IPS DF 6.9 (cell line): ENCODE measurements at places on chromosomes 13 and 19.
A peak's percentile ranks its signal among the peaks of the same experiment; 100 is the strongest.

- no peak for DNase-seq
Observed at GRCh38 chr13:27810009-27810408, 17.7 kb downstream of the GSX1 start.

- no peak for DNase-seq
Observed at GRCh38 chr13:59494560-59494970, 669.2 kb downstream of the DIAPH3 start.

- DNase-seq: no peak
Observed at GRCh38 chr19:53177986-53178385, 15.2 kb downstream of the ZNF665 start.

DNA sequence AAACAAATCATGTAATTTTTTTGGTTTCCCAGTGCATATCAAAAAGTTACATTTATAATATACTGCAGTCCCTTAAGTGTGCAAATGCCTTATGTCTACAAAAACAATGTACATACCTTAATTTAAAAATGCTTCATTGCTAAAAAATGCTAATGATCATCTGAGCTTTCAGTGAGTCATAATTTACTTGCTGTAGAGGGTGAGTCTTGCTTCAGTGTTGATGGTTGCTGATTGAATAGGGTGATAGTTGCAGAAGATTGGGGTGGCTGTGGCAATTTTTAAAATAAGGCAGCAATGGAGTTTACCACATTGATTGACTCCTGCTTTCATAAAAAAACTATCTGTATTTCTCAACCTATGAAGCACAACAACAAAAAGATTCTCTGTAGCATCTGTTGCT, 613.9 kb downstream of the TBC1D4 start:
- no peak for DNase-seq

DNA sequence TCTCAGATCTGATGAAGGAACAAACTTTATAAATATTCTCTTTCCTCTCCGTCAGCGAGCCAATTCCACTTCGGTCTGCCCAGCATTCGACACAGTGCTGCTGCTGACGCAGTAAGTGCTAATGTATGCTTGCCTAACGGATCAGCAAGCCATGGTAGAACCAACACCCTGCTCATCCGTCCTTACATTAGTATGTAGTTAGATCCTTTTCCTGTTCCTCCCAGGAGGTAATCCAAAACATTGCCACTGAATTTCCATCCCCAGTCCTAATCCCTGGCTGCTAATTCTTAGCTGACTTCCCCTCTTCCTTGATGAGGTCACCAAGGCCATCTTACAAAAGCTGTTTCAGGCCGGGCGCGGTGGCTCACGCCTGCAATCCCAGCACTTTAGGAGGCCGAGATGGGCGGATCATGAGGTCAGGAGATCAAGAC, 88.0 kb downstream of the STARD13 start:
- DNase-seq: no peak

GRCh38 chr19:8610936-8611300, 403 bp upstream of the ADAMTS10 start:
- no peak for DNase-seq

DNA sequence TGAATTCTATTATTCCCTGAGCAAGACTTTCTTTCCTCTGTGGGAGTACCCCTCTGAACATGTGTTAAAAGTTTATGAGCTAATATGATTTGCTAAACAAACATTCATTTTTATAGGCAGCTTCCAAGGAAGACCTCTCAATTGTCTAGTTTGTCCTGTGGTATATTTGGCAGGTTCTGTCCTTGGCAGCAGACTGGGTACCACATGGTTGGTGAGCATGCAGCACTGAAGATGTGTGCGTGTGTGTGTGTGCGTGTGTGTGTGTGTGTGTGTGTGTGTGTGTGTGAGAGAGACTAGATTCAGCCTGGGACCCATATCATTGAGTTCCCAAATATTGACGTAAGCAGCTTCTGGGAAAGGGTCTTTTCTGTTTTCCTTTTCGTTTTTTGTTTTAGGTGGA, 24.0 kb downstream of the FGF9 start:
- DNase-seq: no peak

DNA sequence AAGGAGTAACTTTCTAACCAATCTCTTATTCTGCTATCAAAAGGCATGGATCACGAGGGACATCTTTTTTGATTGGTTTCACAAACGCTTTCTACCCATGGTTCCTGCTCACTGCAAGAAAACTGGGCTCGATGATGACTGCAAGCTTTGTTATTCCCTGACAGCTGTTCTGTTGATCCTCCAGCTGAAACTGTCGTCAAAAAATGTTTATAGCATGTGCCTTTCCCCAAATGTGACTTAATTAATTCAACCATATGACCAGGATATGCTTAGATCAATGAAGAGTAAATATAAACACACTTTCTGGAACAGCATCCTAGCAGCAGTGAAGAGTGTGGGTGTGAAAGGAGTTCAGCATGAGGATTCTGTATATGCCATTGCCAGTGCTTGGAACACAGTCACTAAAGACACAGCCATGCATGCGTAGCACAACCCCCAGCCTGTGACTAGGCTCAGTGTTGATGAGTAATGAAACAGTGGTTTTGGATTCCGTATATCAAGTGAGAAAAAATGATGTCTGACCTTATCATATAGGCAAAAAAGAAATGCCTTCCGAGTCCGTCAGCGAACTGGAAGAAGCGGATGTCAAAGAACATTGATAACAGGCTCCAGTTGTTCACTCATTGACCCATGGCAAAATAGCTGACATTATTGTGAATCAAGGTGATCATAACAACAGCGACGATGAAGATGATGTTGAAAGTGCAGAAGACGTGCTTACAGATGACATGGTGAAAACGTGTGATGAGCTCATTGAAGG, 347.4 kb downstream of the FGF9 start:
- no peak for DNase-seq

DNA sequence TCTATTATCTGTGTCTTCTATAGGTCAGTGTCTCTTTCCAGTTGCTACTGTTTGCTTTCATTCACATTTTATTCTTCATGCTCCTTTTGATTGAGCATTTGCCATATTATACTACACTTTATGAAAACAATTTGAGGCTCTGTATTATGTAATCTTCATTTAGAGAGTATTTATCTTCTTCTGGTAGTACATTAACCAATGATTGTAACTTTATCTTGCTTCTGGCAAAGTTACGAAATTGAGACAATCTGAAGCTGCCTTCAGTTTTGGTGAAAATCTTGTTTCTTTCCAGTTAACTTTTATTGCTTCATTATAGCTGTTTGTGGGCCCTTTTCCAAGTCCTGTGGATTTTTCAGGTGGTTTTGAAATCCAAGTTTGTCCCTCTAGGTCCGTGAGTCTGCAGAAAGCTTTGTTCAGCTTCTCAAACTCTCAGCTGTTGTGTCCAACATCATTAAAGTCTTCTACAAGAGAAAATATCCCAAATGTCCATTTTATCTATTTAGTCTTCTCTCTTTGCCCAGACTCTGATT, 1255.4 kb upstream of the SPRY2 start:
- no peak for DNase-seq

GRCh38 chr19:35460608-35461007, 12.6 kb downstream of the FFAR2 start:
- DNase-seq: no peak

GRCh38 chr19:7288131-7288530, 6.1 kb downstream of the INSR start:
- no peak for DNase-seq

DNA sequence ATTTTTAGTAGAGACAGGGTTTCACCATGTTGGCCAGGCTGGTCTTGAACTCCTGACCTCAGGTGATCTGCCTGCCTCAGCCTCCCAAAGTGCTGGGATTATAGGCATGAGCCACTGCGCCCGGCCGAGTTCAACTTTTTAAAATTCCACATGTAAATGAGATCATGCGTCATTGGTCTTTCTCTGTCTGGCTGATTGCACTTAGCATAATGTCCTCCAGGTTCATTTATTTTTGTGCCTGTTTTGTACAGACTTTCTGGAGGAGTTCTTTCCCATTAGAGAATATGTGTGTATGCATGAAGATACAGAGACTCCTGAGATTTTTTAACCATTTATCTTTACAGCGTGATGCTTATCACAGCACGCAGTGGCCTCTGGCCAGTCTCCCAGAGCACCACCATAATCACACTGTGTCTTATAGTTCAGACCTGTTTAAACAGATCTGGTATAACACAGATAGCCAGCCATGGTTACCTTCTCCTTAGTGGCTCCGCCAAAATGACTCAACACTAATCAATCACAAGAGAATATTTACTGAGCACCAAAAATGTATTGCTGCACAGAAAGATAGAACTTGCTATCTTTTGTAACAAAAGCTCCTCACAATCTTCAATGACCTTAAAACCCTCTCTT, 11.4 kb upstream of the STARD13 start:
- DNase-seq: no peak

DNA sequence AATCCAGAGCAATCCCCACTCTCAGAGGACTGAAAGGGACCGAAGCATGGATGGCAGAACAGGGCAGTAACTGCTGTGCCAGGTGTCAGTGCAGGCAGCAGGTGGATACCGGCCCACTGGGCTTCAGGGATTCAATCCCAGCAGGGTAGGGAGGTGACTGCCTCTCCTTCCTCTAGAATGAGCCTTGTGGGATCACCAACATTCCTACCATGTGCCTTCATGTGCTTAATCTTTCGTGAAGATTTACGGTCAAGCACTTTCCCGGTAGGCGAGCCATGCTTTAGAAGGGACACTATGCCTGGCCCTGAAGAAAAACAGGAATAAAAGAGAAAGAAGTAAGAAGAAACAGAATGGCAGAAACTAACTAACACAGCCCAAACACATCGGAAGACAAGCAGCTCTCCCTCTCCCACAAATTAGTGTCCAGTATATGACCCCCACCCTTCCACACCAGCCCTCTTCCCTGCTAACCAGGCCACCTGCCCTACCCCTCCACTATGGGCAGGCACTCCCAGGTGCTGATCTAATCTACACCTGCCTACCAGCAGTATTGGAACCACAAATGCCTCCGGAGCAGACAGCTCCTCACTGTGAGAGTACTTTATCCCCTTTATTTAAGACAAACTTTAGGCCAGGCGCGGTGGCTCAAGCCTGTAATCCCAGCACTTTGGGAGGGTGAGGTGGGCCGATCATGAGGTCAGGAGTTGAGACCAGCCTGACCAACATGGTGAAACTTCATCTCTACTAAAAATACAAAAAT, 162.5 kb downstream of the NUFIP1 start:
- no peak for DNase-seq

DNA sequence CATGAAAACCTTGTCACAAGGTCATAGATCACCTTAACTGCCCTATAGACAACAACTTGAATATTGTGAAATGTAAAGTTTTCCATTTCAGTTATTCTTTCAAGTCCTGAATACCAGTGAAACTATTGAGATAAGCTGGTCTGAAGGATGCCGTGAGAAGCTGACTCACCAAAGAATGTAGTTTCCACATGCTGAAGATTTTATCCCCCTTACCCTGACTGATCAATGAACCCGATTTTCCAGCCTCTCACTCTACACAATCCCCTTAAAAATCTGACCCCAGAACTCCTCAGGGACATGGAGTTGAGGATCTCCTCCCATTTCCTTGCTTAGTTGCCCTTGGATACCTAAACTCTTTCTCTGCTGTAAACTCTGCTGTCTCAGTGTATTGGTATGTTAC, 67.5 kb downstream of the POSTN start:
- DNase-seq: no peak

- no peak for DNase-seq
Observed at GRCh38 chr19:46537136-46538097, 41.8 kb upstream of the PNMA8B start.

DNA sequence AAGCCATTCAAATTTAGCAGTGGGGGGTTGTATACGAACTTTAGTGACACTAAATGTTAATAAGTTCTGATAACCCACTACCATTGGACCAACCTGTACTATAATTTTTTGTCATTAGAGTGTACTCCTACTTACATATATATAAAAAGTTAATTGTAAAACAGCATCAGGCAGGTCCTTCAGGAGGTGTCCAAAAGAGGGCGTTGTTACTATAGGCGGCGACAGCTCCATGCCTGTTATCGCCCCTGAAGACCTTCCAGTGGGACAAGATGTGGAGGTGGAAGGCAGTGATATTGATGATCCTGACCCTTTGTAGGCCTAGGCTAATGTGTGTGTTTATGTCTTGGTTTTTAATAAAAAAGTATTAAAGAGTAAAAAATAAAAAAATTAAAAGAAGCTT, 27.5 kb downstream of the SPRYD7 start:
- DNase-seq: peak; percentile 7

- DNase-seq: no peak
Observed at GRCh38 chr13:32647926-32648325, 61.7 kb downstream of the PDS5B start.

DNA sequence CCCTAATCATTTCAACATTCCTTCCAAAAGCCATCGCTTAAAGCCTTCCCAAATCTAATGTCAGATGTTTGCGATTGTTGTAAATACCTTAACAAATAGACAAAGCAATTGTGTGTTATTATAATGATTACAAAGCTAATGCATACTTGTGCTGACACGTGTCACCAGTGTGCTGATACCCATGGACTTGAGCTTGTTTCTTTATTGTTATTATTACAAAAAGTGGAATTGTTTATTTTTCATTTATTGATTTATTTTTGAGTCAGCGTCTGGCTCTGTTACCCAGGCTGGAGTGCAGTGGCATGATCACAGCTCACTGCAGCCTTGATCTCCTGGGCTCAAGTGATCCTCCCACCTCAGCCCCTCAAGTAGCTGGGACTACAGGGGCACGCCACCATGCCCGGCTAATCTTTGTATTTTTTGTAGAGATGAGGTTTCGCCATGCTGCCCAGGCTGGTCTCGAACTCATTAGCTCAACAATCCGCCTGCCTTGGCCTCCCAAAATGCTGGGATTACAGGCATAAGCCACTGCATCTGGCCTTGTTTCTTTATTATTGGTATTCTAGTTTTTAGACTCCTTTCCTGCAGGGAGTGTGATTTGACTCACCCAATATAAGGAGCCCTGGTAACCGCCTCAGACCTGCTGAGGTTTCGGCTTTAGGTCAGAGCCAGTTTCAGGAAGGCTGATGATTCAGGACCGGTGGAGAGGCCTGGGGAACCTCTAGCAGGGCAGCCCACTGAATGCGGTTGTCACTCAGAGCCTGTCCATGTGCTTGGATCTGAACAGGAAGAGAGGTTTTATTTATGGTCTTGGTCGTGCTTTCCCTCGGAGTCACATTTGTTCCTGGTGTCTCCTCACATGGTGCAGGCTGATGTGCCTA, 2.1 kb upstream of the FBXO17 start:
- DNase-seq: no peak

- DNase-seq: no peak
Observed at GRCh38 chr13:46894568-46894967, 2.3 kb downstream of the HTR2A start.

GRCh38 chr13:32849369-32849768, 166.9 kb upstream of the KL start:
- DNase-seq: no peak

DNA sequence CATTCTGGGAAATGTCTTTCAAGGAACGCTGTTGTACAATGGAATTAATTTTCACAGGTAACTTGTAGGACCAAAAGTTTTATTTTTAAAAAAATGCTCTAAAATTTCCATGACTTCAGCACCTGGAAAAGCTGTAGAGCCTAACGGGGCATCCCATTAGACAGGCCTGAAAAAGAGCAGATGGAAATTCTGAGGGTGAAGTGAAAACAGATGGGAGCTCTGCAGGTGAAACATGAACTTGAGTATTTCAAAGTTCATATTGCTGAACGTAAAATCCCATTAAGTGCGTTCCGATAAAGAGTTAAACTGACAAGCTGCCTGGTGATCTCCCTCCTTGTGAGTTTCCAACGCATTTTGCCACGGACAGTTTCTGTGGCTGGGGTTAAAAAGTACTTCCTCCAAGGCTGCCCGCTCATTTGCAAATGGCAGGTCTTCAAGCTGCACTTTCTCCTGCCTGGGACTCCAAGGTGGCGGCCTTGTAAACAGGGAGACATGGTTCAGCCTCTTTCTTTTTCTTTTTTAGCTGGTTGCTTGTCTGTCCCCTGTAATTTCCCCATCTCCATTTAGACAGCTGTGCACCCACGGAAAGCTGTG, 450.4 kb downstream of the FGF9 start:
- DNase-seq: no peak

- no peak for DNase-seq
Observed at GRCh38 chr19:47107202-47107952, 6.2 kb downstream of the ZC3H4 start.
